Smooth muscle cell of the pulmonary artery (primary cell): ENCODE measurements at places on chromosomes 12 and 14. TPM values are rescaled to one million over a fixed set of nuclear protein-coding genes. Genes with fewer than 3 reads are reported as not detected.

Gene SLC10A1
- not detected in 2 replicates for total RNA-seq

Gene PTHLH
- total RNA-seq, result 1.6 and 6.1 TPM in 2 replicates

Gene GLT8D2
- total RNA-seq, result 41.9 and 43.5 TPM in 2 replicates

Gene COCH
- 0.46 TPM in 1 of 2 replicates, not detected in the other for total RNA-seq

Gene MYH6
- total RNA-seq, result not detected in 2 replicates

Gene NIN
- 25.9 and 28.0 TPM in 2 replicates for total RNA-seq

Gene LMO3
- 0.17 and 0.39 TPM in 2 replicates for total RNA-seq

Gene COX8C
- not detected in 2 replicates for total RNA-seq

Gene MMP14
- 445 and 1,032 TPM in 2 replicates for total RNA-seq

Gene GPR162
- 2.7 and 6.6 TPM in 2 replicates for total RNA-seq

Gene LPAR5
- total RNA-seq, result 0.03 TPM in 1 of 2 replicates, not detected in the other

Gene CLEC7A
- total RNA-seq, result not detected in 2 replicates

Gene VDR
- 13.0 and 13.6 TPM in 2 replicates for total RNA-seq

Gene KCNC2
- total RNA-seq, result not detected in 2 replicates

Gene P3H3
- 170 and 258 TPM in 2 replicates for total RNA-seq

Gene KLHDC1
- total RNA-seq, result 3.4 and 4.0 TPM in 2 replicates

Gene PZP
- not detected in 2 replicates for total RNA-seq

Gene TSPAN8
- total RNA-seq, result 9.8 and 108 TPM in 2 replicates

Gene ACOT6
- not detected in 2 replicates for total RNA-seq

Gene COL2A1
- not detected in 2 replicates for total RNA-seq

Gene TAS2R9
- not detected in 2 replicates for total RNA-seq

Gene GPD1
- total RNA-seq, result 0.13 and 0.20 TPM in 2 replicates

Gene LYSET
- total RNA-seq, result 6.7 and 9.0 TPM in 2 replicates

Gene NFKBIA
- total RNA-seq, result 48.4 and 95.7 TPM in 2 replicates

Gene GUCY2C
- not detected in 2 replicates for total RNA-seq

Gene IL26
- 0.13 and 2.0 TPM in 2 replicates for total RNA-seq

Gene CBLN3
- 3.5 and 4.2 TPM in 2 replicates for total RNA-seq

Gene OR4E2
- not detected in 2 replicates for total RNA-seq

Gene RERG
- total RNA-seq, result 0.65 and 2.1 TPM in 2 replicates

Gene RBP5
- not detected in 2 replicates for total RNA-seq

Gene CD69
- total RNA-seq, result not detected in 2 replicates

Gene ACRBP
- 0.13 and 0.26 TPM in 2 replicates for total RNA-seq

Gene TIGAR
- 10.4 and 13.0 TPM in 2 replicates for total RNA-seq

Gene LBHD2
- total RNA-seq, result not detected in 2 replicates

Gene UNC79
- 0.07 and 0.33 TPM in 2 replicates for total RNA-seq

Gene REP15
- total RNA-seq, result 2.4 and 3.2 TPM in 2 replicates

Gene SLC17A8
- not detected in 2 replicates for total RNA-seq

Gene SOS2
- total RNA-seq, result 20.1 and 21.8 TPM in 2 replicates

Gene FOXN4
- not detected in 2 replicates for total RNA-seq

Gene MGP
- total RNA-seq, result 81.2 and 251 TPM in 2 replicates
